NCI-H2227 treated with DMSO at 0.1 percent for 48 hours (cell line): ENCODE measurements at places on chromosomes 16 and 17.

DNA sequence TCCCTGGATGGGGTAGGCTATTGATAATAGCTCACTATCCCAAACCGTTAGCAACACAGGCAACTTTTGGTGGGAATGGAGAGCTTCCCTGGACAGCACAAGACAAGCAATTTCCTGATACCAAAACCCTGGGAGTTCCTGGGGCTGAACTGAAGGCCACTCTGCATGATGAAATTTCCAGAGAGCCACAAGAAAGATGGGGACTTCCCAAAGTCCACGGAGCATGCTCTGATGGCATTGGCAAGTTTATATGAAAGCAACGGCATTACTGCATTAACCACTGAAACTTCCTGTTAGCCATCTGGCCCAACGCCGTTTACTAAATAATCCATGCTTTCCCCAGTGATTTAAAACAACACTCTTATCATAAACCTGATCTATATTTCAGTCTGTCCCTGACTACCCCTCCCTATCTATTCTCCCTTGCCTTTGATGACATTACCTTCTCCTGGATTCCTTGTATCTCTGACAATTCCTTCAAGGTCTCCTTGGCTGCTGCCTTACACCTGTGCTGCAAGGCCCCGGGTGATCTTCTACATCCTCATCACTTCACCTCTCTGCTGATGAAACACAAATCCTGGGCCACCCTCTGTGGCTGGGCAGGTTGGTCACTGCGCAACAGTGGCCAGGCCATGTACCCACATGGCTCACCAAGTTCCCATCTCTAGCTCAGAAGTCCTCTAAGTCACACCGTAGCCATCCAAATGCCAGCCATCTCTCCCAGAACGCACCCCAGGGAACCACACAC, 108.5 kb upstream of the RCVRN start:
- no peak for DNase-seq

- DNase-seq: no peak
Measured at GRCh38 chr16:85151603-85152413, 39.5 kb upstream of the CIBAR2 start.

- no peak for DNase-seq
Measured at GRCh38 chr16:89993971-89994370, 25.3 kb downstream of the DBNDD1 start.

- no peak for DNase-seq
Measured at GRCh38 chr17:909642-910323, 69.8 kb downstream of the NXN start.

DNA sequence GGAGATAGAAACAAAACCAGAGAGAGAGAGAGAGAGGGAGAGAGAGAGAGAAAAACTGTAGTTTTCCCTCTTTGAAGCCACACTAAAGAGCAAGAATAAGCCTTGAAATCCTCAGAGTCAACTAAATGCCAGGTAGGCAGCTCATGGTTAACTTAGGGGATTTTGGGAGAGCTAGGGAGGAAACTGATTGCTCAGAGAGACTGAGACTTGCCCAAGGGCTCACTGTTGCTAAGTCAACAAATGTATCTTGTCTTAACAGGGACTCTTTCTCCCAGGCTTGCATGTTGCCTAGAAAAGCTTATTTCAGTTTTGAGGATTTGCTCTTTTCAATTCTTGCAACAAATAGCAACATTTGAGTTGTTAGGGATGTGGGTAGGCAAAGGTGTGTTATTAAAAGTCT, 4.5 kb upstream of the SLC5A11 start:
- no peak for DNase-seq

DNA sequence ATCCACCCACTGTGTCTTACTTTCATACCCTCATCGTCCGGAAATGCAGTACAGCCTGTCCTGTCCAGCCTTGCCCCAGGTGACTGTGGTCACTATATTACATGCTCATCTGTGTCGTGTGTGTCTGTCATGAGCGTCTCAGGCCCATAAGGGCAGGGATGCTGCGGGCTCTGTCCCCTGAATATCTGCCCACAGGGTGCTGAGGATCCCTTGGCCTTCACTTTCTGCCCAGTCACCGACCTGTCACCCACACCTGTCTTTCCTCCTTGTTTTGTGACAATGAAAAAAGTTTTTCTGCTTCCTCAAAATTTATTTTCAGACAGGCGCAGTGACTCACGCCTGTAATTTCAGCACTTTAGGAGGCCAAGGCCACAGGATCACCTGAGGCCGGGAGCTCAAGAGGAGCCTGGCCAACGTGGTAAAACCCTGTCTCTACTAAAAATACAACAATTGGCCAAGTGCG, 1.4 kb upstream of the CTRB1 start:
- DNase-seq: no peak

GRCh38 chr17:13996276-13996675, 73.0 kb upstream of the COX10 start:
- DNase-seq: no peak

GRCh38 chr16:4682616-4683254, 10.6 kb upstream of the NUDT16L1 start:
- DNase-seq: no peak

DNA sequence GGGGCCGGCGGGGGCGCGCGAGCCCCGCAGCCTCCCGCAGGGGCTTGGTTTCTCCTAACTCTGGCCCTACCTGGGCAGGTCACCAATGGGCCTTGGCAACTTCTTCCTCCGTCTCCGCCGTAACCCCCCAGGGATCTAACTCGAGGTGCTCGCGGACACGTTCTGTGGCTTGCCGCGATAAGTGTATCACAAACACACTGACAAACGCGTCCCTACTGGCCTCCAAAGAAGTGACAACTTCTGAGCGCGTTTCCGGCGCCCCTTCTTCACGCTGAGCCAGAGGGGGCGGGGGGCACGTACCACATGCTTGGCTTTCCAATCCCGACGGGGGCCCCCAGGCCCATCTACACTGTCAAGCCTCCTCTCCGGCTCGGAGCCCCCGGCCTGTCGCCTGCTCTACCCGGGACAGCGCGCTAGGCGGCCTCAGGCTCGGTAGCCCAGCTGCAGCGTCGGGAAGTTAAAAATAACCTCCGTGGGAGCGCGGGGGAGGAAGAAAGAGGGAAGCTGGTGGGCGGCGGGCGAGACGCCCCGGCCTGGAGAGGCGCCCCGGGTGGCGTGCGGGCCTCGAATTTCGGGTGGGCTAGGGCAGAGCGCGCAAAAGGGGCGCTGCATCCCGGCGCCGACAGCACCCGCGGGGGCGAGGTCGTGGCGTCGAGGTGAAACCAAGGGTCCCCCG, 725 bp upstream of the SPHK1 start:
- no peak for DNase-seq

- no peak for DNase-seq
Measured at GRCh38 chr16:1712791-1713261, 6.8 kb downstream of the MAPK8IP3 start.

GRCh38 chr16:66269617-66270332, 96.7 kb upstream of the CDH5 start:
- no peak for DNase-seq

DNA sequence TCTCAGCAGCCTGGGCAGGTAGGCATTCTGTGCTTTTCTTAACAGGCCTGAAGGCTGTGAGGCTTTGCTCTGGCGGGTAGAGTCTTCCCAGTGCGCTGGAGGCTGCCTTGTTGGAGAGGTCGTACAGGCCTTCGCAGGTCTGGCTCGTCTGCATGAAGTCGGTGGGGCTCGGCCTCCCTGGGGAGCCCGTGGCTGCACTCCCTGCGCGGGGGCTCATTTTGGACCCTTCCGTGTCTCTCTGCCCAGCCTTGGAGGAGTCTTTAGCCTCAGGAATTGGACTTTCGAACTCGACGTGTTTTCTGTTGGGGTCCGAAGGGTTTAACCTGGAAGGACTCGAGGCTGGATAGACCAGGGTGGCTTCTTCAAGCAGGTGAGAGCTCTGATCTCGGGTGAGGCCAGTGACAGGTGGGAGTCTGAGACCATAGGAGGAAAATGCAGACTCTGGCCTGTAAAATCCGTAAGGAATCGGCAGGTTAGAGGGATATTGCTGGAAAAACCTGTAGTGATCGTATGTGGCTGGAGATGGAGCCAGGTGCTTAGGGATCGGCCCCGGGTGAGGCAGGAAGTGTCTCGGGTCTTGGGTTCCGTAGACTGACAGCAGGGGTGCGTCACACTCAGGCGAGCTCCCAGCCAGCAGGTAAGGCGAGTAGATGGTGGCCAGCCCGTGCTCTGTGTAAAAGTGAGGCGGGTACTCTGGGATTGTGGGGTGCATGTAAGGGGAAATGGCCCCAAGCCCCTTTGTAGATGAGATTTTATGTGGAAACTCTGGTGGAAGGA, 8.6 kb downstream of the ZNF750 start:
- DNase-seq: no peak

GRCh38 chr16:78838276-78838675, 738.8 kb downstream of the WWOX start:
- DNase-seq: no peak

DNA sequence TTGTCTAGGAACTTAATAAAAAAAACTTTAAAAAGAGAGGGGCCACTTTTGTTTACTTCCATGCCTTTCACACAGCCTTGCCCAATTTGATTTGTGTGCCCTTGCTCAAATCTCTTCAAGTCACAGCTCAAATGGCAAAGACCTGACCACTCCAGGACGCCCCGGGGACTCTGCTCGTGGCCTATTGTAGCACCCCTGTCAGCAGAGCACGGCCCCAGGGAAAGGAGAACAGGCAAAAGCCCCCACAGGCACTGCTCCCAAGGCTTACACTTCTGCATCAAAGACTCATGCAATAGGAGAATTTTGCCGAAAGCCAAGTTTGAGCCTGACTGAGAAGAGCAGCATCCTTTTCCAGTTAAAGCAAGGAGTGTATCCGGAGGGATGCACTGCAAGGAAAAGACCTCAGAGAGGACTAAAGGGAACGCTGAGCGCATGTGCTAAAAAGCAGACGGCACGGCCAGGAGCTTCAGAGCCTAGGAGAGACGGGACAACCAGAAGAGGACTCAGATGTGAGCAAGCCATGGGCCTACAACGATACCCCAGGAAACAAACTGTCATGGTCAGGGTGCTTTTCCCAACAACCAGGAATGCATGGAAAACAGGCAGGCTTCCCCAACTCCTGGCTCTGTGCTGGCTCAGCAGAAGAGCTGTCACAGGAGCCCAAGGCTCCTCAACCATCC, 8.2 kb downstream of the CREBBP start:
- no peak for DNase-seq

DNA sequence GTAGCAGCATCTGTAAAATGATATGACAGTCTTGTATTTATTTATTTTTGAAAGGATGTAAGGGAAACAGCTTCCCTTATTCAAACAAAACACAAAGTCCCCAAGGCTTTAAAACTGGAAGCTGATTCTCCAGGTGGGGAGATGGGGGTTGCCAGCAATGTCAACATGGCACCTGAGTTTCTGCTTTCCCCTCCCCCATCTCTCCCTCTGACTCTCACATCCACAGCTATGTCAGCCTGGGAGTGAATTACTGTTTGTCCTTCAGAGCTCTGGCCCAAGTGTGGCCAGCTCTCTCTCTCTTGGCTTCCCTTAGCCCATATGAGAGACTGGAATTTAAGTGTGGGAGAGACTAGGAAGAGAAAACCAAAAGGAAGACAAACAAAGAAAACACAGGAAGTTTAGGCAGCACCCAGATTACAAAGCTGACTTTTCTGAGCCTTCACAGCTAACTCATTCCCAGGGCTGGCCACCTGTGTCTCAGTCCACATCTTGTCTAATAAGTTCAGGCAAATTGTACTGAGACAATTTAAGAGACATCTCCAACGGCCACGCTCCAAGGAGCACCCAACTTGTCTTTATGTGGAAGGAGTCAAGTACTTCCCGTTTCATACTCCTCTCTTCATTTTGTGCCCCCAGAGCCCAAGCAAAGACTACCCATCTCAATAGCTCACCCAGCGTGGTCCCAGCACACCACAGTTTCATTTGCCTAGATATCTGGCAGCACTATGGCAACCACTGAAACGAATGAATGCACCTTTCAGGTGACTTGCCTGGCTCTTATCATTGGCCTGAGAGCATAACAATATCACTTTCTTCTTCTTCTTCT, 69.2 kb downstream of the SOX9 start:
- no peak for DNase-seq

GRCh38 chr16:7025616-7026190, 306.9 kb upstream of the RBFOX1 start:
- DNase-seq: peak; percentile 70

- DNase-seq: no peak
Measured at GRCh38 chr16:67407788-67408452, 8.4 kb downstream of the ZDHHC1 start.

DNA sequence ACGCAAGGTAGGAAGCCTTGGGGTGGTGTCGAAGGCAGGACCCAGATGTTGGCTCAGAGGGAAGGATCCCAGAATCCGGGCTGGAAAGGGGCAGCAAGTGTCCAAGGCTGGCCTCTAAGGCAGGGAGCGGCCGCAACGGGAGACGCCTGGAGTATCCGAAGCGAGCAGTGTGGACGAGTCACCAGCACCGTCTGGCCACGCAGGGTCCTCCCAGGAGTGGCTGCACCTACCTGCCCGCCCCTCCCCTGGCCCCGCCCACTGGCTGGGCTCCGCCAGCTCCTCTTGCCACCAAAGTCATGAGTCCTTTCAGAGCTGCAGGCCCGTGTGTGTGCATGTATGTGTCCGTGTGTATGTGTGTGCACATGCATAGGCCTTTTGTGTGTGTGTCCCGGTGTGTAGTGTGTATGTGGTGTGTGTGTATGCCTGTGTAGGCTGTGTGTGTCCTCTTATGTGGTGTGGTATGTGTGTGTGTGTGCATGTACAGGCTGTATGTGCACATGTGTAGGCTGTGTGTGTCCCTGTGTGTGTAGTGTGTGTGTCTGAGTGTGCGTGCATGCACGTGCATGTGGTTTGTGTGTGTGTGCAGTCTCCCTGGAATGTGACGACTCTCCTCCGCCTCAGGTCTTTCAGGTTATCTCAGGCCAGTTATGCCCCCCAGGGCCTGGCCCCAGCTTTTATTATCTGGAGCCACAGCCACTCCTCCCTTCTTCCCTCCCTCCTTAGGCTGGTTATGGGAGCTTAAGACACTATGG, at the start of gene PRSS8:
TSS of gene PRSS8 (minus strand) at position 193 of the 752 bp plus-strand sequence. CDS start 229 bp downstream, outside the sequence.
- no peak for DNase-seq

DNA sequence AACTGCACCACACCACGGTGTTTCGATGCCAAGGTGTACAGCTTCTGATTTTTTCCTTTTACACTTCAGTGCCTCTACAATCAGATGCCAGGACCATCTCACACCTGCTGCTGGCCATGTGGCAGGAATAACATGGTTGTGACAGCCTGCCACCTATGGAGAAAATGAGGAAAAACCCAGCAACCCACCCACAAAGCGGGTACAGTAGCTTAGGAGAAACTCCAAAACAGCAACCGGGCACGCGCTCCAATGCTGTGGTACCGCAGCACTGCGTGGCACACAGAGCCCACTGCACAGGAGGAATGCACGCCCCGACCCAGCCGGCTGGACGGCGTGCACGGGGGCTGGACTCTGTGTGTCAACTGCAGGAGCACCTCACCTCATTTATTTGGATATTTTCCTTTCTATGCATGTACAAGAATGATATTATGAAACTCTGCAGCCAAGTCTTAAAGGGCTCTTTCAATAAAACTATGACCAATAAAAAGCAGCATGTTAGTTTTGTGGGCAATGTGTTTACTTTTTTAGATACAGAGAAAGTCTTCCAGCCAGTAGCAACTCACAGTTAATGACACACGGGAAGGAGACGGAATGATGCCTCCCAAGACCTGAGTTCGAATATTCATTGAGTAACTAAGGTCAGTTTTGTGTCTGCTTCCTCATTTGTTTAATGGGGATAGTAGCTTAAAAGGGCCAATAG, 45.9 kb downstream of the MAP1LC3B start:
- DNase-seq: no peak

GRCh38 chr16:30842971-30843370, 50.9 kb downstream of the BCL7C start:
- no peak for DNase-seq

GRCh38 chr16:21214086-21214485, 2.7 kb upstream of the ZP2 start:
- no peak for DNase-seq
